ENCODE measurements at places on chromosomes 2 and 18.

- DNase-seq, result no peak
These were observed 206.4 kb upstream of the SMAD2 start for GRCh38 chr18:48136827-48137373.

DNA sequence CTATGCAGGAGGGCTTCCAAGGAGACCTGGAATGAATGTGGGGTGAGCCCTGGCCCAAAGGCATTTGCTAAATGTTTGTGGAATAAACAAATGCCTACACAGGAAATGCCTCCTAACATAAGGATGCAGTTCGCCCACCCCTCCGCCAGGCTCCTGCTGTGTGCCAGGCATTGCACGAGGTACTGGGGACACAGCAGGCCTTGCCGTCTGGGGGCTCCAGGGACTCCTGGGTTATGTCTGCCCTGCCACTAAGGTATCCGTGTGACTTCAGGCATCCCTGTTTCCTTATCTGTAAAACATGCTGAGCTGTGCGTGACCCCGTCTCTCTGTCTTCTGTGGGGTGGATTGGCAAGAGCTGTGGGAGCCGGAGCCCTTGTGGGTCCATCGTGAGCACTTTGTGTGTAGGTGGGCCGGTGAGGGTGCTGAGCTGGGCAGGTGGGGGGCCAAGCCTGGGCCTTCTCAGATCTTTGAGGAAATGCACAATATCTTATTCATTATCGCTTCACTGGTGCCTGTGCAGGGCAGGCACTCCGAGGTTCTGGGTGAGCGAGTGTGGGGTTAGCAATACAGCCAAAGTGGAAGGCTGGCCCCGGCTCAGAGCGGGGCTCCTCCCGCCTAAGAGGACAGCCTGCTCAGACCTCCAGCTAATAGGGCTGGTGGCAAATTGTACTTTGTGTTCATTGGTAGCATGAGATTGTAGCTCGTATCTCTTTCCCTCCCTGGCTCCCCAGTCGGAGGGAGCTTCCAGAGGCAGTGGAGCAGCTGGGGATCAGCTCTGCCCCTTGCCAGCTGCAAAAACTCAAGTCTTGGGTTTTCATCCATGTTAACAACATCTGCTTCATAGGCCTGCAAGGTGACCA lies 126.8 kb downstream of the GLI2 start:
- DNase-seq, result no peak

GRCh38 chr2:16853088-16853487 lies 187.5 kb upstream of the CYRIA start:
- DNase-seq, result no peak

DNA sequence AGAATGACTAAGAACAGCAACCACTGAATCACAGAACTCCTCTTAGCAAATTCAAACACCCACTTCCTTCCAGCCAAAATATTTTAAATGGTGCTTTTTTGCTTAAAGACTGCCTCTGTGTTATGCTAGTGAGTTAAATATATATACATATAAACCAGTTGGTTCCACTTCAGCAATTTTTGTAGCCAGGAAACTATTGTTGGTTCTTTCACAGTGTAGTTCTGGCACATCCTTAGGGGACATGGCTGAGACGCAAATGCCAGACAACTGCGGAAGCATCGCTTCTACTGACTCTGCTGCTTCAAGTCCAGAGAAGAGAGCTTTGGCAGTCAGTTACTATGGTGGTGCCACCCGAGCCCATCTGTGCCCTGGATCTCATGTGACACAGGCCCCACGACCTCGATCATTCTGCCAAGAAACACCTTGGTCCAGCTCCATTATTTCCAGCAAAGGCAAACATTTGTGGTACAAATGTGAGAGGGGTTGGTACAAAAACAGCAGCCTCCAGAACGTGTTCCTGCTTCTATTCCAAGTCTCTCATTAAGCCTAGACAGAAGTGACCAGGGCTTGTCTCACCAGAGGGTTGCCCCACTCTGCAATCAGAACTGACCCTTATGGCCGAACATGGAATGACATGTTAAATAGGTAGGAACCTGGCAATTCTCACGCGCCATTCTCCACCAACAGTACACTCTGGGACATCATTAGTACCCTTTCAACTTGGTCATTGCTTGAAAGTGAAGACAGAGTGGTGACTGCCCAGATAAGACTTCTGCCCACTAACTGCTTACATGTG lies 117.8 kb upstream of the NRP2 start:
- DNase-seq, result no peak

GRCh38 chr2:9802576-9802993 lies 40.7 kb upstream of the TAF1B start:
- no peak for DNase-seq

DNA sequence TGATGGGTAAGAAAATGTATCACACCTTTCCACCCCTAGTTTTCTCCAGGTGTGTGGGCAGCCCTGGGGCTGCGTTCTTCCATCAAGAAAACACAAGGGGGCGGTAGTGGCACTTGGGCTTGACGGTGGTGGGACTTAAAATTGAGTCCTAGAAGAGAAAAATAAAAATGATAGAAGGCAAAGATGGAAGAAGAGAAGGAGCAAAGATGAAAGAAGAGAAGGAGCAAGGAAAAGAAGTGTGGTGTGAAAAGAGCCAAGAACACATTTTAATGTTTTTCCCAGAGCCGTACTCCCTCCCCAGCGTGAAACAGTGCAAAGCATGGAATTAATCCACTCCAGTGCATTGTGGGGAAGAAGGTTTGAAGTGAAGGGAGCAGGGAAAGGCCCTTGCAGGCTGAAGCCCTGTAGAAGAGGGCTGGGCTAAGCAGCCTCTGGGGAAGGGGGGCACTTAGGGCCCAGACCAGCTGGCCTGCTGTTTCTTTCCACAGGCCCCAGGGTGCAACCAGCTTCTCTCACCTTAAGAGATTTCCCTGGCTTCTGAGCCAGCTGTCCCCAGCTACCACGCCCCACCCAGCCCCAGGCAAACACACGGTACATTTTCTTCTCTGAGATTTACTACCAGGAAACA lies 256.8 kb downstream of the RNF152 start:
- peak; percentile 41 for DNase-seq

DNA sequence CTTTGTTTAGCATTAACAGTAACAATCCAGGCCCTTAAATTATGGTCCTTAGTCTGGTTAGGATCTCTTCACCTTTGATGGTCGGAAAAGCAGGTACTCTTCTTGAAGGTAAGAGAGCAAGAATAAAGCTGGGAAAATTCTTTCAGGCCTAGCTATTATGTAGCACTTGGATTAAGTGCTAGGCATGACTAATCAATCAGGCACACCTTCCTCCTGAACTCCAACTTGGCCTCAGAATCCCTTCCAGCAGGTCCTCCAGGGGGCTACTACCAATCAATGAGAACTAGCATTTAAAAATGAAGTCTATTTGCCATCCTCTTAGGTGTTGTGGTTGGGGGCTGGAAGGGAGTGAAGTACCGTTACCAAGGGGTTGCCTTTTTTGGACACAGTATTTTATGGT lies 3.7 kb downstream of the SMYD1 start:
- DNase-seq, result no peak

DNA sequence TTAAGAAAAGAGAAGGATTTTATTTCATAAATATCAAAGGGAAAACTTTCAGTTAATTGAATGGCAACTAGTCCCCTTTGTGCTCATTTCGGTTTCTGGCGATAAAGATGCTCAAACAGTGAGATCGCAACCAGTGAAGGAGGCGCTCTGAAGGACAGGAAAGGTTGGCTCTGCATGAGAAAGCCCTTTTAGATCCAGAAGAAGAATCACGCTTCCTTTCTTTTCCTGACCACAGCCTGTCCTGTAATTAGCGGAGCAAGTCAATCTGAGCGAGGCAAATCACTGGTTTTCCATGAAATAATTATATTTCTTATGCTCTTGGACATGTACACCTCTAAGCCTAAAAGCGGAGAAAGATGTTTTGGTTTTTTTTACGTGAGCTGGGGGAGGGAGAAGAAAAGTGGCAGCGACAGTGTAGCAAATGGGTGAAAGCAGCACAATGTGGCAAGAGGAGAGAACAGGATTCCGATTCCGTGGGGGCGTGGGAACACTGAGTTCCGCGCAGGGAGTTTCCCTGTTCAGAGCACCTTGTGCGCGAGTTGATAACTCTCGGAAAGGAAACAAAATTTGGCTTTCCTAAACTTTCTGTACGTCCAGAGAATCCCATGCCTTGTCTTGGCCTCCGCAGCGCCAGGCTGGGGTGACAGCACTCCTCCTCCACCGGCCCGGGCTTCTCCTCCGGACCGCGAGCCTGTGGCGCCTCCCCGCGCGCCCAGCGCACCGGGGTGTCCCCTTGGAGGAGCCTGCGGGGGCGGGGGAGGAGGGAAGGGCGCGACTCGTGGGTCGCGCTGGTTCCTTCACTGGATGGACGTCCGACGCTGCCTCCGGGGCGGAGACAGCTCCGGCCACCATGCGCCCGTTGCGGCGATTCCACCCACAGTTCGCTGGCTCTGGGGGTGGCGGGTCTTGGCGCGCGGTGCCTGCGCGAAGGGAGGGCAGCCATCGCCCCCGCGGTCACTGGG lies 620 bp upstream of the SLC9A2 start:
- DNase-seq, result no peak

DNA sequence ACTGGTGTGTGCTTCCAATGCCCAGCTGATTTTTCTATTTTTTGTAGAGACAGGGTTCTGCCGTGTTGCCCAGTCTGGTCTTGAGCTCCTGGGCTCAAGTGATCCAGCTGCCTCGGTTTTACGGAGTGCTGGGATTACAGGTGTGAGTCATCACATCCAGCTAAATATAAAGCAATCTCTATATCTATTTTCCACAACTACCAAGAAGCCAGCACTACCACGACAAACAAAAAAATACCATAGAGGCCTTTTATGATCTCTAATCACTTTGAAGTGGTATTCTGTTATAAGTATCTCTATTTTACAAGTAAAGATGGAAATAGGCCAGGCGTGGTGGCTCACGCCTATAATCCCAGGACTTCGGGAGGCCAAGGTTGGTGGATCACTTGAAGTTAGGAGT lies 34.7 kb downstream of the C2orf74 start:
- DNase-seq, result no peak

DNA sequence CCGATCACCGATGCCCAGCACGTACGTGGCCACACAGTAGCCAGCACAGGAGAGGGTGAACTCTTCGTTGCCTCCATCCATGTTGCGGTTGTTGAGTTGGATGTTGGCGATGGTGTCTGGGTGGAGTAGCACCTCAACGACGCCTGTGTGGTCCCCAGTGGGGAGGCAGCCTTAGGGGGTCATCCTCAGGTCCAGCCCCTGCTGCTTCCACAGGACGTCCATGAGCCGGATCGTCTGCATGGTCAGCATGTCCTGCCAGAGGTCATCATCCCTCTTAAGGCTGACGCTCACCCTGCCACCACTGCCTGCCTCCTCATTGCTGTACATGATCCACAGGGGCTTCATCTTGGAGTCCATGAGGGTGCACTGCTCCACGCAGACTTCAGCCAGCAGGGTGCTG lies 369.3 kb downstream of the CMPK2 start:
- no peak for DNase-seq

GRCh38 chr18:21141668-21142422 lies 30.2 kb upstream of the ROCK1 start:
- DNase-seq, result no peak

DNA sequence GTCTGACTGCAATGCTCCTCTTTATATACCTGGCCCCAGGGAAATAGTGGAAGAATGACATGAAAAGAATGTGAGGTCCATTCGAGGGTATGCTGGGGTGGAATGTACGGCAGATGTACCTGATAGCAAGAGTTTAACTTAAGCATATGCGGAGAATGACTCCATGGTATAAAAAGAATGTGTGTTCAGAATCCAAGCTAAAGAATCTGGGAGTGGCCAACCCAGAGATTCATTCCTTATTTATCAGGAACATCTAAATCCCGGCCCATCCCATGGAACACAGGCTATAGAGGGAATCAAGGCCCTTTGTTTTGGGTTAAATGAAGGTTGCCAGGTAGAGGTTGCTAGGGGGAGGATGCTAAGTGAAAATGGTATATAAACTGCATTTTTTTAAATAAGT lies 150.0 kb downstream of the ZNF385B start:
- DNase-seq, result no peak
